ENCODE measurements at places on chromosomes 2 and 18. TPM values are rescaled to one million over a fixed set of nuclear protein-coding genes. Genes with fewer than 3 reads are reported as not detected.

DNA sequence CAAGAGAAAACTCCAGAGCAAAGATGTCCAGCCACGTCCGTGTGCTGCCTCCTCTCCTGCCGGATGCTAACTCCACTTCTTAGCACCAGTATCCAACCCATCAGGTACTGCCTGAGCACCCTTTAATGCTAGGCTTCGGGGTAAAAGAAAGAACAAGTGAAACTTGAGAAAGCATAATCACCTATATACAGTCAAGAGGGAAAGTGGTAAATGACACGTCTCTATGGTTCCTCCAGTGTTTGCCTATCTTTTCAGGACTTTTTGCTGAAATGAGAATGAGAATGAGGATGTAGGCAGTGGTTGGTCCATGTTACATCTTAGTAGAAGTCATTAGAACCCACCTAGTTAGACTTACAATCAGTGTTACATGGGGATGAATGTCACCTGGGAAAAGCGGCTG, 47.9 kb downstream of the EPHA4 start:
- DNase-seq, result no peak

DNA sequence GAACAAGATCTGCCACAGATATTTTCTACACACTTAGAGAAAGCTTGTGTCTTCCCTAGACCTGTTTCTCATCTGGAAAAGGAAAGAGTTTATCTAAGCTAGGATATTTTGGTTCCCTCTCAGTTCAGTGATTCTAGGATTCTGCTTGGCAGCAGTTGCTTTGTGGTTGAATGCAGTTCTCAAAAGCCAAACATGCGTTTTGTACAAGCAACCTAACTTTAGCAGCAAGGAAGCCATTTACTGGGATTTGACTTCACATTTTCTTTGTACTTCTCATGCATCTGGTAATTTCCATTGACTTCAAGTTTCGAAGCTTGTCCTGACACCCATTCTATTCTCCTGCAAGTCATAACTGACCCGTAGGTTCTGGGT, 33.3 kb downstream of the VSNL1 start:
- DNase-seq, result no peak

DNA sequence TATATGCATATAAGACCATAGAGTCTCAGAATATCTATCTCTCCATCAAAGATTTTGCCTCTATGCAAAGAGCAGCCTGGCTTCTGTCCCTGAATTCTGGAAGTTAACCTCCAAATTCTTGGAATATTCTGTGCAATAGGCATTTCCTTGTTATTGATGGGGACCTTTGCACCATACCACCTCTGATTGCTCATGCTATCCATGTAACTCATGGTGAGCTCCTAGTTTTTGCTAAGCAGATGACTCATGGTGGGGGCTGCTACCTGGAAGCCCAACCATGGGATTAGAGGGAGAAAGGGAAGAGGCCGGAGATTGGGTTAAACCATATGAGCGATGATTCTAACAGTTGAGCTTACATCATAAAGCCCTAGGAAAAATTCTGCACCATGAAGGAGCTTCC, 310.2 kb upstream of the FIGN start:
- no peak for DNase-seq

The HJURP gene
- total RNA-seq, result not detected

The CFAP53 gene
- total RNA-seq, result 0.54 TPM

DNA sequence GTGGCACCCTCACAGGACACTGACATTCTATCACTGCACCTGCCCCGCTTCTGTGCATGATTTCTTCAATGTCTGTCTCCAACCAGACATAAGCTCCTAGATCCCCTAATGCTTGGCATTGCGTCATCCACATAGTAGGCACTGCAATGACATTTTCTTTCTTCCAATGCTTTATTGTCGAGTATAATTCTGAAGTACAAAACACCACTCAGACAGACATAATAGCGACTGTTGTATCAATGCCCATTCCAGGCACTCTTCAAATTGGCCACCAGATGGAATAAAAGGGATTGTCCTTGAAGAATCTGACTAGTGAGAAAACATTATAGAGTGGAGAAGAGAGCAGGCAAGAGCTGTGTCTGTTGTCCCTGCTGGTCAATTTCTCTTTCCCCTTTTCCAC, 89.0 kb downstream of the LPIN1 start:
- no peak for DNase-seq

DNA sequence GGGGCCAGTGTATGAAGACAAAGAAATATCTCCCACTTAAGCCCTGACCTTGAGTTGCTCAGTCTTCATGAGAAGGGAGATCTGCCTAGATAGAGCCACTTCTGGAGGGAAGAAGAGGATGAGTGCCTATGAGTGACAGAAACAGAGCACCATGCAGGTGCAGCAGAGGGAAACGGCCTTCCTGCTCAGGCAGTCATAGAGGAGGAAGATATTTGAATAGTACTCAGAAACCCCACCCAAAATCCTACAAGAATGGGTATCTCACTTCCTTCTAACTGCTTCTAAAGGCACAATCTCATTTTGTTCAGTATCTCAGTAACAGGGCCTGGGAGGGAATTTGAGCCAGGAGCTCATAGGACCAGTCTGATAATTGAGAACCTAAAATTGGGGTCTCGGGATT, 339.3 kb downstream of the ALK start:
- no peak for DNase-seq

- DNase-seq, result no peak
Measured at GRCh38 chr2:228432116-228432515, 250.6 kb upstream of the SPHKAP start.

- DNase-seq, result no peak
Measured at GRCh38 chr18:79372991-79373390, 22.7 kb upstream of the NFATC1 start.

DNA sequence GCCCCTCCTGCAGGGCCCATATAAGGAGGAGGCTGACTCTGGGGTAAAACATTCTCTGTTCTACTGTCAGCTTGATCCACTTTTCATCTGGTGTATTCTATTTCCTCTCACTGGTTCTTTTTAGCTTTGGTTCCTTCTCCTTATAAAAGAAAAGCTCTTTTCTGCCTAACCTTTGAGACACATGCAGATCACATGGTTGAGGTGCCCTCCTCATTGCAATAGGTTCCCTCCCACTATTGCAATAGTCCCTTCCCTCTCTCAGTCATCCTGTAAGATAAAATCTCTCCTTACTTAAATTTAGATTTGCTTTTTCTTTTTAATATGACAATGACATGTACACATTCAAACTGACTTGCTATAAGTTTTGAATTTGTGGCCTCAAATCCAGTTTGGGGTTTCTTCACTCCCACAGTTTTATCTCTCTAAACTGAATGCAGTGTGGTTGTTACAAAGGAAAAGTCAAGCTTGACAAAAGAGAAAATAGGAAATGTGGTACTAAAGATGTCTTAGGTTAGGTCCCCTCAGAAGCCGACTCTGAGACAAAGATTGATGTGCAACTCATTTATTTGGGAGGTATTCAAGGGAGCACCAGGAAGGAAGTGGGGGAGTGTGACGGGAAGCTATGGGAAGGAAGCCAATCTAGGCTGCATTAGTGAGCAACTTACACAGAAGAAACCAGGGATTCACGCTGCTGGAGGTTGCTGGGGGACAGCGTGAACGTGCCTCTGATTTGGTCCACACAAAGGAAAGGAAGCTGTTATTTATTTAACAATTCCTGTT, 127.6 kb upstream of the LINC00305 start:
- DNase-seq, result no peak

DNA sequence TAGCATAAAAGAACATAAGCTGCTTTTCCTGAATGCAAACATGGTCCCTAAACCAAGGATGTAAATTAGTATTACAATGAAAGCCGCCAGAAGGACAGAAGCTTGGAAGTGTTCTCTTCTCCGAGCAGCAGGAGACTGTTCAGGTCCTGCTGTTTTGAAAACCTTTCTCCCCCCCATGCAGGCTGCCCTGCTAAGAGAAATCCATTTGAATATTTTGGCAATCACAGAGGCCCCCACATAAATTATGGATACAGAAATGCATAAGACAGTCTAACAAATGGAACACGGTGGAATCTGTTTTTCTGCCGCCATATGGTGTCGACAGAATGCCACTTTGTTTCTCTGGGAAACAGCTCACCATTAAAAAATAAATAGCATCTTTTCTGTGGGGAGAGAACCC, 600.4 kb upstream of the KLHL29 start:
- no peak for DNase-seq

- DNase-seq, result no peak
Measured at GRCh38 chr2:181552808-181553207, 95.6 kb downstream of the ITGA4 start.

DNA sequence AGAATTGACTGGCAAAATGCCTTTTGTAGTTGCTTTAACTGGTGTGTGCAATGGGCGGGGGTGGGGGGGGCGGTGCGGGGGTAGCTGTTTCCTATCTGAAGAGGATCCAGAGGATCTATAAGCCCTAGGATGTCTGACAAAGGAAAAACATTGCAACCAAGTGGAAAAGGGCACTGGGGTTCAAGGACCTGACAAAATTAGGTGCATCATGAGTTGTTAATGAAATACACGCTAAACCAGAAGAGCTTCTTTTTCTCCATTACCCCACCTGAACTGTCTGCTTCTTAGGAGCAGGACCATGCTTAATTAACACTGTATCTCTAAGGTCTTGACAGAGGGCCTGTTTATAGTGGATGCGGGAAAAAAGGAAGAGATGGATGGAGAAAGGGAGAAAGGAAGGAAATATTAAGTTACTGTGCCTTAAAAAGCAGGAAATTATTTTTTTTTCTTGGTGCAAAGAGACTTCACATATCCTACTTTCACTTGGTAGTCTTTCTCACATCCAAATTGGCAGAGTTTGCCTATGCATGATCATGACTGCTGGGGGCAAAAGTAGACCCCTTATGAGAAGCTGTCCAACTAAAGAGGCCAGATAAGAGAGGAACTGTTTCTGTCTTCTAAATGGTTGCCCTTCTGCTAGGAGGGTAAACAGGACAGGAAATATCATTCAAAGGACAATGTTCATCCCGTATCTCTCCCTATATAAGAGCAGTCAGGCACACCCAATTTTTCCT, 4.6 kb downstream of the RND3 start:
- DNase-seq, result no peak

DNA sequence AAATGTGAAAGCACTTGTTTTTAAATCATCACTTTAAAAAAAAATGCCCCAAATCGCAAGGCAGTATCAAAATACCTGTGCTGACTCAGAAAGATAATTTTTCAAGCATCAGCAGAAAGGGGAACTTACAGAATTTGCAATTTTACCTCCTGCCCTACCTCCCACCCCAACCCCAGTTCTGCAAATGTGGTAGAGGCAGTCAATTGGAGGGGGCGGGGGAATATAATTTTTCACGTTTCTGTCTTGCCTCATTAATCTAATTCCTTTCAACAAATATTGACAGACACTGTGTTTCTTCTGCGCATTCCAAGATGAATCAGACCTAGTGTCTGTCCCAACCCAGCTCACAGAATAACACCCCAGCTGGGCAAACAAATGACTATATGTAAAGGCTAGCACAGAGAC, 76.8 kb downstream of the ALPK2 start:
- DNase-seq, result no peak

GRCh38 chr2:3024401-3024935, 353.1 kb downstream of the EIPR1 start:
- no peak for DNase-seq

GRCh38 chr18:63145166-63145850, 174.3 kb downstream of the BCL2 start:
- no peak for DNase-seq

GRCh38 chr2:129929321-129930290, 49.9 kb upstream of the RAB6C start:
- peak; percentile 56 for DNase-seq

DNA sequence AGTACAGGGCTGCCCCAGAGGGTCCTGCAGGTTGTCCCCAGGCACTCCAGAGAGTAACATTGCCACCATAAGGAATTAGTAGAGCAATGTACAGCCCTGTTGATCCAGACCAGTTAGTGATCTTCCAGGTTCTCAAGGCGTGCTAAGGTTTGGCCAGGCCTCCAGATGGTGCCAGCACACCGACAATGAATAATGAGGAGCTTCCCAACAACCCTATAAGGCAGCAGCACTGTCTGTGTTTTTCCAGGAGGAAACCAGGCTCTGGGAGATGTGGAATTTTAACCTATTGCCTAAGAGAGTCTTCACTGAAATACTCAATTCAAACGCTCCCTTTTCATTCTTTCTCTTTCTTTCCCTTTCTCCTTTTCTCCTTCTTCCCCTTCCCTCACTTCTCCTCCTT, 122.1 kb downstream of the MGAT5 start:
- DNase-seq, result no peak

The AQP12A gene
- total RNA-seq, result not detected

- DNase-seq, result no peak
Measured at GRCh38 chr2:145916799-145917198, 1396.9 kb upstream of the ZEB2 start.

- no peak for DNase-seq
Measured at GRCh38 chr18:44693030-44693784, 12.5 kb downstream of the SETBP1 start.

GRCh38 chr2:64823794-64824193, 165.4 kb upstream of the SLC1A4 start:
- no peak for DNase-seq

The IL1A gene
- 0.12 TPM for total RNA-seq

- DNase-seq, result no peak
Measured at GRCh38 chr2:102880731-102881130, 118.9 kb downstream of the TMEM182 start.

DNA sequence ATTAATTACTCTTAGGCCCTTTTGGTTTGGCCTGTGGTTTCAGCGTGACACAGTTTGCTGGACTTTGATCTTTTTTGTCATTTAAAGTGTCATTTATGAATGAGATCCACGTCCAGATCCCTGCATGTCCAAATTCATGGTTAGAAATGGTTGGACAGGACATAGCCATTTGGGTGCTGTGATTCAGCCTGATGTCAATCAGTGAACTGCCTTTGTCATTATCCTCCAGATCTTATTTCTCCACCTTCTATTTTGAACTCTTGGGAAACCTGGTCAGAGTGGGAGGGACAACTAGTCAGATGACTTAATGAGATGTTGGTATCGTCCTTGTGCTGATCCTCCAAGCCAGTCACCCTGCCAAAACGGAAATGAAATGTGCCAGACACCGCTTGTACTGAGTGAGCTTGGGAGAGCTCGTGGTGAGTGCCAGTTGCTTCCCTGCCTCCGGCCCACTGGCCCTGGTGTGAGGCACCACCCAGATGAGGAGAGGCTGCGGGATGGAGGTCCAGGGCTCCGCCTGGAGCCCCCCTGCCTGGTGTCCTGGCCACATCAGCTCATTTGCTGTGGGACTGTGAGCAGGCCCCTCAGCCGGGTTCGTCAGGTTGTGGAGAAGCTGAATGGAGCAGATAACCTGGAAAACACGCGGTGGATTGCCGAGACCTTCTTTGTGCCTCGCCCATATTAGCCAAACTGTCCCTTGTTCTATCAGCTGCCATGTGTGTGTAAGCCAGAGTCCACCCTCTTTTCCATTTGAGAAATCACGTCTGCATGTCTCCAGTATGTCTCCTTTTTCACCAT, 70.1 kb downstream of the DGKD start:
- DNase-seq, result peak; percentile 83

The KLF7 gene
- total RNA-seq, result 13.2 TPM

The FARSB gene
- 41.4 TPM for total RNA-seq

DNA sequence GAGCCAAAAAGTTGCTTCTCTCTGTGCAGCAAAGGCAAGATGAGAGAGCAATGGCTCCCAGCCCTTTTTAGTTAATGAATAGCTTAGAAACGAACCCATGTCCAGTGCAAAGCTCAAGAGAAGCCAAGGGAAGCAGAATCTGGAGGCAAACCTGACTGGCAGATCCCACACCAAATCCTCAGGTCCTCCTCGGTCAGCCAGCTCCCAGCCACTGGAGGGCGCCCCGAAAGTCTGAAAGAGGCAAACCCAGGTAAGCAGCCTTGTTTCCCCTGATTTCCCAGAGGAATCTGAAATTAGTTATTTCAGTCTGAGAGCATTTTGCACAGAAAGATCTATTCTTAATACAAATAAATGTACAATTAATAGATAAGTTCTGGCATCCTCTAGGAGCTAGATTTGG, 71.3 kb upstream of the PID1 start:
- peak; percentile 62 for DNase-seq

The SERPINB8 gene
- total RNA-seq, result 4.1 TPM

The CPO gene
- 0.63 TPM for total RNA-seq

The FAM124B gene
- total RNA-seq, result 2.5 TPM
